Astrocyte of the spinal cord (primary cell): ENCODE measurements at places on chromosomes 3 and 15.

DNA sequence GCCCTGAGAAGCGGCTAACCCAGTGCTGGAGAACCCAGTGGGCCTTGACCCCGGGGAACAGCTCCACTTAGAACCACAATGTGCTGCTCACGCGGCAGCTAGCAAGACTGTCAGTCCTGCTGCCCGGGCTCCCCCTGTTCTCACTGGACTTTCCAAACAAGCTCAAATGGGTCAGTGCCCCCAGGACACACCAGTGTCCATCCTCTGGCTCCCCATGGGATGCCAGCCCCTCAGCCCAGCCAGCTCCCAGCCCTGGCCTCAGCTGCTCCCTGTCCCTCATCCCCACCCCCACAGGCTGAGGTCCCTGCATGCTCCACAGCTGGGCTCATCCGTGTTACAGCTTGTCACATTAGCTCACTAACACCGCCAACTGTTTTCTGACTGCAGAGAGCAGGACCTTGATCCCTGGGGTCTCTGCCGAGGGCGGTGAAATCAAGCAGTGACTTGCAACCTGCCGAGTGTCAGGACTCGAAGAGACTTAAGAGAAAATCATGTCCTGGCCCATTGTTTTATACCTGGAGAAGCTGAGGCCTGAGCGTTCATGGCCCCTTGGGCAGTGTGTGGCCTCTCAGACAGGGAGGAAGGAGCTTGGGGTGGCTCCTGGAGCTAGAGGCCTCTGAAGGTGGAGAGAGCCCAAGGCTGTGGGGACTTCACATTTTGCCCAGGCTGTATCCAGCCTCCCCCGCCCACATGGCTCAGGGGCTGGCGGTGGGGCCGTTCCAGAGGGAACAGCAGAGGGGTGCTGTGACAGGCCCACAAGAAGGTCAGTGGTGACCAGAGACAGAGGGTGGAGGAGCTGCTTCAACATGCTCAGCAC lies 157.5 kb downstream of the MEGF11 start:
- DNase-seq, result no peak

- DNase-seq, result no peak
Measured at GRCh38 chr15:27234593-27234992, 263.6 kb downstream of the GABRG3 start.

GRCh38 chr15:101022306-101022705 lies 103.1 kb downstream of the LRRK1 start:
- no peak for DNase-seq

- DNase-seq, result no peak
Measured at GRCh38 chr15:67776600-67776999, 48.7 kb upstream of the SKOR1 start.

DNA sequence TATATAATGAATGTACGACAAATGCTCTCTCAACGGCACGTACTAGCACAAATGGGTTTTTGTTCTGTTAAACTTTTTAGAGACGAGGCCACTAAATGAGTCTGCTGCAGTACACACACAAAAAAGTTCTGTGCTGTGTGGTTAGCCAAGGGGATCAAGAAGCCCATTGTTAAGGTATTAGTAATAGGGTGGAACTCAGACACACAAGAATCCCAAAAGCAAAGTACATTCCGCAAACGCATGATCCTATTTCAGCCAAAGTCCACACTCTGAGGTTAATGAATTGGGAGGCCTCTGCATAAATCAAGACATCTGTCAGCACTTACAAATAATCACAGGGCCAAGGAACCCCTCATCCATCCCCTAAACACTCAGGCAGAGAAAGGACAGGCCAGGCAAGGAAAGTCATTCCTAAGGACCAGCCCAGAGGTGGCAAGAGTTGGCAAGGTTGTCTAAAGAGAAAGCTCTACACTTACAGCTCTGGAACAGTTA lies 12.1 kb downstream of the OSBPL10 start:
- DNase-seq, result peak; percentile 94

DNA sequence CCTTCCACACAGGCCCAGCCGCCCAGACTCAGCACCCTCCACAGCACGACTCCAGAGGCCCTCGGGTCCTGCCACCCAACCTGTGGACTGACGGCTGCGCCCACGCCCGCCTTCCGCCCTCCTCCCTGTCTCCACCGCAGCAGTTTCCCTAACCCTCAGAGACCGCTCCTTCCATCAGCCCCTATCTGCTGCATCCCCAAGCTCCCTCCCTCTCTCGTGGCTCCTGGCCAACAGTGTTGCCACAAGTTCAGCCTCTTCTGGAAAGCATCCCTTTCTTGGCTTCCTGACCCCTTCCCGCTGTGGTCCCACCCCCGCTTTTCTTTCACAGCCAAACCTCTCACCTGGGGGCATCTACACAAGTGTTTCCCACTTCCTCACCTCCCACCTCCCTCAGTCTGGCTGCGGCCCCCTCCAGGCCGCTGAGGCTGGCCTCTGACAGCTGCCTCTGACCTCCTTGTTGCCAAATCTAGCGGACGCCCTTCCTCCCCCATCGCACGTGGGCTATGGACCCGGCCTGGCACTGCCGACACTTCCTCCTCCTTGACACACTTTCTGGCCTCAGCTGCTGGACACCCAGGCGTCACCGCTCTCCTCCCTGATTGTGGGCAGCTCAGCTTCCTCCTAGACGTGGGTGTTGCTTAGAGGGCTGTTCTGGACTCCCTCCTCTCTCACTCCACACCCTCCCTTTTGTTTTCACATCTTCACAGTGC lies 168.8 kb upstream of the TLE3 start:
- DNase-seq, result peak; percentile 45

GRCh38 chr3:156071031-156071430 lies 49.3 kb upstream of the KCNAB1 start:
- DNase-seq, result no peak
